ENCODE measurements at places on chromosomes 6 and 20.
A peak's percentile ranks its signal among the peaks of the same experiment; 100 is the strongest.

GRCh38 chr20:50130995-50131394 is 18.0 kb upstream of the UBE2V1 start:
- DNase-seq, result peak; percentile 90

- no peak for DNase-seq
Measured at GRCh38 chr6:118574051-118574865, 26.2 kb downstream of the PLN start.

DNA sequence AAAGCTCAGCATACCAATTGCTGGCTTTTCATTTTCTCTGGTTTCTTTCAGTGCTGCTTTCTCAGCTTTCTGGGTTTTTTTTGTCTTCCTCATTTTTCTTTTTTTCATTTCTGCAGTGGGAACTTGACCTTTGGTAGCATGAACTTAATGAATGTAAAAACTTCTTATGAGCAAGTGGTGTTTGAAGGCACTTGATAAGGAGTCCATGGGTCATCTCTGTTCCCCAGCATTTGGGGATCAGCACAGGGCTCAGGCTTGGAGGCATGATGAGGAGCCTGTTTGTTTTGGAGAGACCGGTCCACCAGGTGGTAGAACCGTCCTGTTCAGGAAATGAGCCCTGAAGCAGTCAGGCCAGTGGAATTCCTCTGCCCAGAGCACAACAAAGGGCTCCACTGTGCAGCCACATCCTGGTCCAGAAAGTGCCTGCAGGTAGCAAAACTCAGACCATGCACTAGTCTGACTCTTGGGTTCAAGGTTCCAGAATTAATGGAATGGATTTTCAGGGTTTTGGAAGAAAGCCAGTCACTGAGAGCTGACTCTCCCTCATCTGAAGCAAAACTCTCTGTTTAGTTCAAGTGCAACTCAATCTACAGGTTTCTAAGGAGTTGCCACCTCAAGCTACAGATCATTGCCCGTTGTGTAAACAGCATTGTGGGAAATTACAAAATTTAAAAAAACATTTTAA is 52.3 kb upstream of the ADGRF1 start:
- DNase-seq, result no peak

DNA sequence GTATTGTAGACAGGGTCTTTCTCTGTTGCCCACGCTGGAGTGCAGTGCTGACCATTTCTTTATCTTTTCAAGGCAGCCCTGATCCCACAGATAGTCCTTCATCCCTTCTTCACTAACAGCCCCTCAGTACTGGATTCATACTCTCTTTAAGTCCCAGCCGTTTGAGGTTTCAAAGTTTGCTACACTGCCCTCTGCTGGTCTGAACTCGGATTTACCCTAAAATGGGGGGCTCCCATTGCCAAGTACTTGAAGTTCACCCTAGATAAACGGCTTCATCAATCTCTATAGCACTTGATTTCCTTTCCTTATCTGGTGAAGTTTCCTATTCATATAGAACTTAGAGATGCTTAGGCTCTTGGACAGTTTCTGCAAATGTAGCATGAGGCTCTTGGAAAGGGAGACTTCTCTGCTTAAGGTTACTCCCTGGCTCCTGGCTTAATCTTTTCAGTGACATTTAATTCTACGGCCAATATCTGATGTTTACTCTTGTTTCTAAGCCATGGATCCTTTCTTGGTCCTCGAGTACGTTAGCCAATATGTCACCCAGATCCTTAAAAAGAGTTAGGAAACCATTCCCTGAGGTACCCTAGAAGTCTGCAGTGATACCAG is 21.4 kb upstream of the PREP start:
- DNase-seq, result no peak

DNA sequence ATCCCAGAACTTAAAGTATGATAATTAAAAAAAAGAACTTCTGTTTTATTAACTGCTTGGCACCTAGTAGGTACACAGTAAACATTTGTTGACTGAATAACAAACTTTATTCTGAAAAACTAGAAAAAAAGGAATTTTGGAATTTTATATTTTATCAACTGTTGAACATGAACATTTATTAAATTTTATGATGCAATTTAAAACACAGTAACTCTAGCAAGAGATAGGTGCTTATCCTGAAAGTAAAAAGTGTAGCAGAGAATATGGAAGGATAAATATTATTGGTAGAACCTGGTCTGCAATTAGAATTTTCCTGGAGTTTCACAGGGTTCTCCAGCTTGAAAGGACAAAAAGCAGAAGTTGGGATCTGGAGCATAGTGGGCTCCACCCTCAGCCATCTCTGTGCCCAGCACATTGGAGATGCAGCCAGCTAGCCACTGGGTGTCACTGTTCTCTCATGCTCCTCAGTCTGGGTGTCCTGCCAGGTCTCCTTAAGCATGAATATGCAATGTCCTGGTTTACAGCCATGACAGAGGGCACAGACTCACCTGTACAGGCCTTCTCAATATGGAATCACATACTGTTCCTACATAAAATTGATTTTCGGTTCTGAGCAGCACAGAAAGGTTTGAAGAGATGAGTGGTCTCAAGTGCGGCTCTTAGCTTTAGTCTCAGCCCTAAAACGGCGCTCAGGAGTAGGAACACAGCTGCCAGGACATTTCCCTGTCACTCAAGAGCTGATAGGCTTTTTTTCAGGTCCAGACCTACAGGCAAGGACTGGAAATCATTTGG is 31.7 kb upstream of the IL20RA start:
- DNase-seq, result peak; percentile 28

DNA sequence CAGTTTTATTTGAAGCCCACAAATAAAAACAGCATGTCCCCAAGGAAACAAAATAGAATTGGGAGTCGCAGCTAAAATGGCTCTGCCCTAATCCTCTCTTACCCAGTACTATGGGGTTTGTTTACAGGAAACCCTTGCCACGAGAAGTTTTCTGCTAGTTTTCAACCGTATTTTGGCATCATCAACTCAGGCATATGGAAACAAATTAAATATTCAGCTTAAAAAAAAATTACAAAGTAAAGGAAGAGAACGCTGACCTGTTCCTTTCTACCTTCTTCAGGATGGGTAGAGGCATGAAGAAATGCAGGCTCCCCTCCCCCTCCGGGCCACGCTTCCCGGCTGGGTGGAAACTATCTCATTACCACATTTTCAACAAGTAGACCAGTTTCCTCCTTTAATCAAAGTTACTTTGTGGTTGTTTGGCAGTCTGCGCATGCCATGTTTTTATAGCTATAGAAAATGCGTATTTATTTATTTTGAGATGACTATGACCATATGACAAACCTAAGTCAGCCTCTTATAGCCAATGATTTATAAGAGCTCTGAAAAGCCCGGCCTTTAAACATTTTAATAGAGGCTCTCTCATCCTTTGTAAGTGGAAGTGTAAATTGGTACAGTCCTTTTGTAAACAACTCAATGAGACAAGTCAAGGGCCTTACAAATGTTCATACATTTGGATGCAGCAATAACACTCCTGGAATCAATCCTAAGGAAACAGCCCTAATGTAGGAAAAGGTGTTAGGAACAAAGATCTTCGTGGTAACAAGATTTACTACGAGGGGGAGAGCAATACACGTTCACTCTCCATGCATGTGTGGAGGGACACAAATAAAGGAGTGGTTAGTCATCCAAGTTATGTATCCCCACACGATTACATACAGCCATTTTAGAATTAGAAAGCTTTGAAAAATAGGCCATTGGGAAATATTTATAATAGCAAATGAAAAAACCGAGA is 16.1 kb upstream of the ZNF217 start:
- DNase-seq, result no peak

DNA sequence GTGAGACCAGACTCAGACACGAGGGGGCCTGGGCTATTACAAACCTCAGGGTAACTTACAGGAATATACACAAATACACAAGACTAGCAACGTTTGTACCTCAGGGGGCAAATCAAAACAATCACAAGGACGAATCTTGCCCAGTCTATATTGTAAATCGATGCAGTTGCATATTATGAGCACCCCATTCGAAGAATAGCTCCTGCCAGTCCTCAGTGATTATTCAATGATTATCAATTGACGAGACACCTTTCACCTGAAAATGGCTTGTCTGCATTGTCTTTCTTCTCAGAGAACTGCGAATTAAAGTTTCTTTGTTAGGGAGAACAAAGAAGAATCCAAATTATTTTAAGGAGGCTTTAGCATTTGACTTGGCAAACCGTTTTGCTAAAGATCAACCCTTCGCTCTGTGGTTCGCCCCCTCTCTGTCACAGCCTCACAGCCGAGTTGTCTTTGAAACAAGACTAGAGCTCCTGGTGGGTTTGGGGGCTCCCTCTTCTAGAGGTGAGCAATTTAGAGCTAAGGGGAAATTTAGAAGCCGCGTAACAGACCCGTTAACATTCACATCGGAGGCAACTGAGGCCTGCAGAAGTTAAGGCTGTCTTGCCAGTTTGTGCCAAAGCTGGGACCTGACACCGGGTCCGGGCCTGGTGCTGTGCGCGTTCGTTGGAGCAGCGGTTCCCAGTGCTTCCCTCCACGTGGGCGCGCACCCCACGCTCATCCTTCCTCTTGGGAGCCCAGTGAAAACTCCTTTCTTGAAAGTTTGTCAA is 24.9 kb upstream of the MAP3K7 start:
- DNase-seq, result no peak

DNA sequence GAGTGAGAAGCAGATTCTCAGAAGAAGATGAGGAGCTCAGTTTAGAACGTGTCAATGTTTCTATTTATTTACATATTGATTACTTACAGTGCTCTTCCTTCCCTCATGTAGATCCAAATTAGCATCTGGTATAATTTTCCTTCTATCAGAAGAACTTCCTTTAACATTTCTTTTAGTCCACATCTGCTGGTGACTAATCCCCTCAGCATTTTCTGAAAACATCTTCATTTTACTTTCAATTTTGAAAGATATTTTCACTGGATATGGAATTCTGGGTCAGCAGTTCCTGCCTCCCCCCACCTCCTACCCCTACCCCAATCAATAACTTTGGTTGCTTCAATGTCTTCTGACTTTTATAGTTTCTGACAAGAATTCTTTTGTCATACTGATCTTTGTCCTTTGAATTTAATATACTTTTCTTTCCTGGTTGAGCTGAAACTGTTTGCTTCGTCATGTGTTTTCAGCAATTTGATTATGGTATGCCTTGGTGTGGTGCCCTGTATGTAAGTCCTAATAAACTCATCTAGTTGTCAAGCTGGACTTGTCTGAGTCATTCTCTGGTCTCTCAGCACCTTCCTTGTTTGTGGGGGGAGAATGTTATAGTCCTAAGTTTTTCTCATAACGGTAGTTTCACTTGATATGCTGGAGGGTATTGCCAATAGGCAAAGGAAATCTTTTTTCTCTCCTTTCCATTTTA is 57.0 kb downstream of the SMPDL3A start:
- no peak for DNase-seq

DNA sequence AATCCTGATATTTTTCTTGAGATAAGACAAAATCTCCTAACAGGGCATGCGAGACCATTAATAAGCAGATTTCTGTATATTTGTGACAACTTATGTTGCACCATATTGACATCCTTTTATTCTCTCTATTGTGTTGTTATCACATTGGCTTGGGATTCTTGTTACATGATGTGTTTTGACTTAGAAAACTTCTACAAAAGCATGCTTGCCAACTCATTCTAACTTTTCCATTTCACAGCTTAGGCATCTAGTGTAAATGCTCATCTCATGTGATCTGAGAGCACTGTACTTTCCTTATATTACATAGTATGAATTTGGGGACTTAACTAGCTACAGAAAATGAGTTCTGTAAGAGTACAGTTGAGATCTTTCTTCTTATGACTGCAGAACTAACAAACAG is 1040.7 kb upstream of the ADGRB3 start:
- no peak for DNase-seq
